A673 (cell line): ENCODE measurements at places on chromosomes 4 and X.
A peak's percentile ranks its signal among the peaks of the same experiment; 100 is the strongest.

GRCh38 chrX:20451929-20452328, 185.2 kb upstream of the RPS6KA3 start:
- no peak for DNase-seq

GRCh38 chr4:57075367-57075766, 34.8 kb downstream of the IGFBP7 start:
- no peak for DNase-seq

DNA sequence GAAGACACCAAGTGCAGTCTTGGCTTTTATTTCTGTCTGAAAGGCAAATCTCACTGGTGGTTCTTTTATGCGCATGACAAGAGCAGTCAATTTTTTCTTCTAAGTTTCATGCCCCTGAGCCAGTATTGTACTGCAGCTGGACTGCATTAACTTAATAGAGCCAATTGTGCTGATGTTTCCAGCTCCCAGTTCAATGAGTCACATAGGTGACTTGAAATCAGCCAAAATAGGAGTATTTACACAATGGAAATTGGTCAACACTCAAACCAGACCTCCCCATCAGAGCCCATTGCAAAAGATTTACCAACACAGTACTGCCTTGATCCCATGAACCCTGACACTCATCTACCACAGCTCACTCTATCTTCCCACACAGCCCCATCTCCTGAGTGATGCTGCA, 100.3 kb upstream of the GUCY1A1 start:
- DNase-seq: no peak

DNA sequence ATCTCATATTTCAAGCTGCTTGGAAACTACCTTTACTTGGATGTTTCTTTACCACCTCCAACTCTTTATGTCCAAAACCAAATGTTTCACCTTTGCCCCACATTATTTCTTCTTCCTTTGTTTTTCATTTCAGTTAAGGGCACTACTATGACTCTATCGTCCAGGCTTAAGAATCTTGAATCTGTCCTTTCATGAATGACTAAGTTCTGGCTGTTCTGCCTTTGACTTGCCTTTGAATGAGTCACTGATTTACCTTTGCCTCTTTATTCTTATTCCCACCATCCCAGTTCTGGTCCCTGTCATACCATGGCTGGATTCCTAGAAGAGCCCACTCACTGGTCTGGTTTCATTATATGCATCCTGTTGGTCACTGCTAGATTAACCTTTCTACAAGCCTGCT, 30.6 kb upstream of the PLAC1 start:
- no peak for DNase-seq

DNA sequence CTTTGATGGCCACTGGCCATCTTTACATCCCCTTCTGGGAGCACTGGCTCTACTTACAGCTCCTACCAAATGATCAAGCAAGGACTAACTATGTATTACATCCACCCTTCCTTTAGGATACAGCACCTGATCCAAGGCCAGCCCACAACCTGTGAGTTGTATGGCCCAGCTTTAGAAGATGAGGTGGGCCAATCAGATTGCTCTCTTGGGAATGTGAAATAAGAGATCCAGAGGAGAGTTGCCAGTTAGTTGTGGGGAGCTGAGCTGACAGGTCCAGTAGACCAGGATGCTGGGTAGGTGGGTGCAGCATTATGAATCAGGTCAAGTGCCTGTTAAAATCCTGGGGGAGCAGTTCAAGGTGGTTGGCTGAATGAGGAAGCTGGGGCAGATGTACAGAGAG, 111.5 kb downstream of the GNL3L start:
- no peak for DNase-seq

DNA sequence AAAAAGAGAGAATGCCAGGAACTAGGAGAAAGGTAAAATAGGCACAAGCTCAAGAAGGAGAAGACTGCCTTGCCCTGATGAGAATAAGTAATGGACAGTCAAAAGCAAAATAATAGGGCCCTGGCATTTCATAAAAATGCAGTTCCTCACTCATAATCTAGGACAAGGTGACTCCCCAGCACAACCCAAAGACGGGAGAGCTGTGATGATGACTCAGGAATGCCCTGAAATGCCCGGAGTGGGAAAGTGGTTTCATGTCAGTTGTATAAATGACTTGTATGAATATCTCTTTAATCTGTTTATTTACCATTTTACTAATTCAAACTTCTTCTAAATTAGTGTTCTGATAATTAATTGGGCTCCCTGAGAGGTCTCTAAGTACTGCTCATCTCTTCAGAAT, 28.8 kb upstream of the SETD7 start:
- no peak for DNase-seq

GRCh38 chrX:134753718-134754008, 95.4 kb upstream of the PLAC1 start:
- DNase-seq: no peak

DNA sequence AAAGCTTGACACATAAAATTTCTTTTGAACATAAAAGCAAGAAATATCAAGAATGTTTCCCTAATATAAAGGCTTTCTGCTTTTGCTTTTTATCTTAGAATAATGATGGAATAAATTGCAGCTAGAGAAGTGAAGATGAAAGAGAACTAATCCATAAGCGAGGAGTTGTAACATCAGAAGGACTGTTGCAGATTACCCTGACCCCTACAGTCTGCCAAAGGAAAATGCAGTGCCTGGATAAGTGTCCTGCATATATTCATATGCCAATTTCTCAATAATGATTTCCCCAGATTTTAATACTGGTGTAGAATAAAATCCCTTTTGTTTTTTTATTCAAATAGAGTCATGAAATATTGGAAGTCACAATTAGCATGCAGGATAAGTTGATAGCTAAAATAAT, 115.9 kb downstream of the MAGEC2 start:
- no peak for DNase-seq

DNA sequence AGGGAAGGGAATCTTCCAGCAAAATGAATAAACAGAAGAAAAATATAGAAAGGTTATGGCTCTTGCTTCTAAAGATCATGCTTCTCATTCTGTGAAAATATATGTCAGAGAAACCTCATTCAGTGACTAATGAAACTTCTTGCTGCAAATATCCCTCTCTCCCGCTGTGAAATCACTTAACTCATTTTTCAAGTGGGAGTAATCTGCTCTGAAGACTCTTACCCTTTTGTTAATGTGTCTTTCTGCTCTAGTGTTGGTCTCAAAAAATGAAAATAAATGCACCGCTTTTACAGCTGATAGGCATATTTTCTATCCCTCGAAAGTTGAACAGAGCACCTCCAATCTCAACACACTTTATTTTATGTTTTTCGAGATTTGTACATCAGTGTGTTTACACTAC, 252.3 kb downstream of the NLGN4X start:
- peak; percentile 86 for DNase-seq
